ENCODE measurements at places on chromosomes 3 and 15. TPM values are rescaled to one million over a fixed set of nuclear protein-coding genes. Genes with fewer than 3 reads are reported as not detected.

CSTA gene
- total RNA-seq, result 0.30 TPM

SERINC4 gene
- total RNA-seq, result not detected

SLITRK3 gene
- total RNA-seq, result not detected

AMT gene
- 0.32 TPM for total RNA-seq

ISLR gene
- not detected for total RNA-seq

SLC28A2 gene
- not detected for total RNA-seq
